ENCODE measurements at places on chromosomes 2 and 18.
A peak's percentile ranks its signal among the peaks of the same experiment; 100 is the strongest.

DNA sequence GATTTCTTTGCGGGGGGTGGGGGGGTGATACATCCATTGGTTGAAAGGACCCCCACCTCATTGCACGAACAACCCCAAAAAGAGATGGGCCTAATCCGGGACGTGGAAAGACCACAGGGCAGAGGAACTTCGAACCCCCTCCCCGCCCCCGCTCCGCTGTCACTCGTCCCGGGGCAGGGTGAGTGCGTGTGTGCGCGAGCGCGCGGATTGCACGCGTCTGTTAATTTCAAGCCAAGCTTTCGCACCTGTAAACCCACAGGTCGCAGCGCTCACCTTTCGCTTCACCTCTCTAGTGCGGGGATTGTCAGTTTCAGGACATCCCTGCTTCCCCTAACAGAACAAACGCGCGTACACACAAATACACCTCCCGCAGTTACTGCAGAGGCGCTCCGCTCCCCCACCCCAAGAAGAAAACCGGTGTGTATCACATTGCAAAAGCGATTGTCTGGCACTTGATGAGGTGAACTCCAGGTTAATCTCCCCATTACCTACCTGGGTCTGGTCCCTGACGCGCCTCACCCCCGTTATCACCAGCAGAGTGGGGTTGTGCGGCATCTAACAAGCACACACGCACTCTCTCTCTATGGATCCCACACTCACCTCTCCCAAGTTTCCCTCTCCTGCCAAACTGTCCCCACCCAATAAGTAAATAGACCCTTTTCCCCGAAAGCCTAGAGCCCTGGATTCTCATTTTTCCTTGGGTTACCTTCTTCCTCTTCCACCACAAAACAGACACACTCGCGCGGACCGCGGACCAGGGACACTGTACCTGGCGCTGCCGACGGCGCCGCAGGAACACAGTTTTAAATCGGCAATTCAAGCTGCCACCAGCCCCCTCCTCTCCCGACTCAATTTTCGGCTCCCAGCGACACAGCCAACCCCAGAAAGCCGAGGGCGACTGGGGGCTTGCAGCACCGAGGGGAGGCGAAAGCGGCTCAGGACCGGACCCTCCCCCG lies 1.0 kb downstream of the CYP26B1 start:
- no peak for DNase-seq

- DNase-seq = no peak
Measured at GRCh38 chr2:241798081-241798630, 10.8 kb upstream of the NEU4 start.

GRCh38 chr2:214410918-214411554 lies at the start of gene VWC2L:
Gene VWC2L (plus strand): TSS chr2:214411054. CDS start chr2:214414194, 3,140 bp downstream.
- DNase-seq = no peak

DNA sequence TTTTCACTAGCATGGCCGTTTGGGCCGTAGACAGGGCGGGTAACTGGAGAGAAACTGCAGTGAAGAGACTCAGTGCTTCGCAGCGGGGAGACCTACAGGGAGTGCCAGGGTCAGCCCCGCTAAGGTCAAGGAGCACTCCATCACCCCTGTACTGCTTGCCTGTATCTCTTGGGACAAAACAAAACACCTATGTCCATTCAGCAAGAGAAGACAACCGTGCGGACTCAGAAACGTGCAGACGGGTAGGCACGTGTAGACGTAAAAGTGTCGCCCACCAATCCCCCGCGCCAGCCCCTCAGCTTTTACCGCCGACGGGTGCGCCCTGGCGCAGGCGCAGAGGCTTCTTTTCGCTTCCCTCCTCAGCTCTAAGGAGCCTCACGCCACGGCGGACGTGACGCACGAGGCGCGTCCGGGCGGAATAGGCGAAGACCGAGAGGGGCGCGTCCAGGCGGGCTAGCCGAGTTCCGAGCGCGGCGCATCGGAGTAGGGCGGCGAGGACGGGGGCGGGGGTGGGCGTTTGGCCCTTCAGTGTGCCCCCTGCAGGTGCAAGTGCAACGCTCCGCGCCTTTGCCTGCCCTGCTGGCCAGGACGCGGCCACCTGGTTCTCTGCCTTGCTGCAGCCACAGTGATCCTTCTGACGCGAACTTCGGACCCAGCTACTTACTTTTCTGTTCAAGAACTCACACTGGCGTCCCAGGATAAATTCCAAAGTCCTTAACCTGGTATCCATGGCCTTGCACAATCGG lies 3.3 kb upstream of the SOS1 start:
- DNase-seq = peak; percentile 90

- DNase-seq = no peak
Measured at GRCh38 chr2:174996622-174997021, 8.6 kb downstream of the CHN1 start.

GRCh38 chr18:21270453-21270852 lies 28.4 kb downstream of the GREB1L start:
- no peak for DNase-seq

GRCh38 chr2:20494241-20494640 lies 47.4 kb downstream of the RHOB start:
- DNase-seq = no peak

DNA sequence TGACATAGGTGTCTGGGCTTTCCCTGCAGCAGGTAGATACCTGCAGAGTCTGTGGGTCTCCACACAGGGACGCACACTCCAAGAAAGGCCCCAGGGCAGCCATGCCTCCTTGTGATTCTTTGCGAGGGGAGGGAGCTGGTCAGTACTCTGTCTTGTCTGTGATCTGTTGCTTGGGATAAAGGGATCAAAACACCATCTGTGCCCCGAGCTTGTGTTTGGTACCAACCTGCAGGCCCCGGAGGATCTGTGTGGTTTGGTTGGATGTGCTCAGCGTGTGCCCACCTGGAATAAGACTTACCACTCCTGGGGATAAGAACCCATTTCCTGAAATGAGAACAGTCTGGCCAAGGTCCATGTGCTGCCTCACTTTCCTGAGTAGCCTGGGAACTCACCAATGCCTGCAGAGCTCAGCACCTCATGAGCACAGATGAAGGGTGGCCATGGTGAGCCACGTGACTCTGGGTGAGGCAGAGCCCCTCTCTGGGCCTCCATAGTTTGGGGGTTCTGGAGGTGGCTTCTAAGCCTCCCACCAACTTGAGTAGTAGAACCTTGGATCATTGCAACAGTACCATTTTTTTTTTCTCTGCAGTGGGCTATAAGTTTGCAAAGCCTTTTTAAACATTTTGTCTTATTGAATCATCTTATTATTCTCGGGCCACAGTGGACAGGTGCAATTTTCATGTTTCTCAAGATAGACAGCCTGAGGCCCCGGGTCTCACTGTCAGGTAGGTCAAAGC lies 134.8 kb downstream of the DDX1 start:
- DNase-seq = no peak

DNA sequence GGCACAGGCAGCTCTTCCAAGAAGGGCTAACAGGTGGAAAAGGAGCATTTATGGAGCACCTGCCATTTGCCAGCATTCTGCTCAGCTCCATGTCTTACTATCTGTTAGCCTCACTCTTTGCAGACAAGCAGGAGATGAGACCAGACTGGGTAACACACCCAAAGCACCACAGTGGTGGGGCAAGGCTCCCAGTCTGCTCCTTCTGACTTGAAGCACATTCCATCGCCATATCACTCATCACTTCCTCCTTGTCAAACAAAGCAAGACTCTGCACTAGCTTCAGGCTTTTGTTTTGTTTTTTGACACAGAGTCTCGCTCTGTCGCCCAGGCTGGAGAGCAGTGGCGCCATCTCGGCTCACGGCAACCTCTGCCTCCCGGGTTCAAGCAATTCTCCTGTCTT lies 182.8 kb downstream of the MGAT5 start:
- no peak for DNase-seq

DNA sequence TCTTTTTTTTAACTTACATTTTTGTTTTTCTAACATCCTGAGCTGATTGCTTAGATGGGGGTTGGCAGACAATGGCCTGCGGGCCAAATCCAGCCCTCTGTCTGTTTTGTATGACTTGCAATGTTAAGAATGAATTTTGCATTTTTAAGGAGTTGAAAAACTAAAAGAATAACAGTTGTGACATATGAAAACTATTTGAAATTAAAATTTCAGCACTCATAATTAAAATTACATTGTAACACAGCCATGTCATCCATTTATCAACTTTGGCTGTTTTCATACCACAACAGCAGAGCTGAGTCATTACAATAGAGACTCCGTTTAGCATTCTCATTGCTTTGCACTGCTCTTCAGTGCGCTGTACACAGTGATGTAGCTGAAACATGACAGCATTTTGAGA lies 94.1 kb upstream of the MC4R start:
- DNase-seq = no peak

DNA sequence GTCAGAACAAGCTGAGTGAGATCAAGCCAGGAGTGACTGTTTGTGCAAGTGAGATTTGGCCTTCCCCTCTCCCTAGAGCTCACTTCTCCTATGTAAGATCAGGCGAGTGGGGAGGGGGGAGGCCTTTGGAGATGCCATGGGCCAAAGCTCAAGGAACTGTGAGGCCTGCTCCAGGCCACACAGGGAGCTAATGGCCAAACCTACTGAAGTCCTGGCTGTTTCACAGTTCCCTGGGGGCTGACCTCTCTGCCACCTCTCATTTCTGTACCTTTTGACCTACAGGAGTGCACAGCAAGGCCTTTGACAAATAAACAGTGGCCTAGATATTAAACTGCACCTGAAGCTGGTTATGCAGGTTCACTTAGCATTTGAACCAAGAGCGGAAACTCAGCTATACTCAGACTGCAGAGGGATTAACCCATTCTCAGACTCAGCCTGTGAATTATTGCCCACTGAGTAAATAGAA lies 235.0 kb upstream of the NT5C1B start:
- DNase-seq = no peak

DNA sequence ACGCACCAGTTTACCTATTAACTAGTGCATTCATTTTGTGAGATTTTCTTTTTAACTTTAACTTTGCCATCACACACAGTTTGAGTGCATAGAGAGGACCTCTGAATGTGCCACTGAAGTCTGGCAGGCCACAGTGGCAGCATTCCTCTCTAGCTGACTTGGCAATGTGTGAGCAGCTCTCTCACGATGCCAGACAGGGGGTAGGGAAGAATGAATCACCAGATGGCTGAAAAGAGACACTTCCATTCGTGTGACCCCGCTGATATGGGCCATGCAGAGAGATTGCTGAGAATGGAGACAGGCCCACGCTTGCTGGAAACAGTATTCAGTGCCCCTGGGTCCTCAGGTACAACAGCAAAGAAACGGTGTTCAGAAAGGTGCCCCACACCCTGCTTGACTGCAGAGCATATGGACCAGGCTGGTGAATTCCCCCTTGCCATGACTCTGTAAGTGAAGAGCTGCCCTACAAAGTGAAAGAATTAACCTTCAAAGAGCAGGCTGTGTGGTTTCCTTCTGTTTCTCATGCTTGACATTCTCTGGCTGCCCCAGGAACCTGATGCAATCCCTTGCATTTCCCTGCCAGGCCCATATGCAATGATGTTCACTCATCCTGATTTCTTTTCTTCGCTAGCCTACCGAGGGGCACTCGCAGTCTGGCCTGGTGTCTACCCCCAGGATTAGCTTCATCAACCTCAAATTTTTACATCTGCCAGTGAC lies 236.1 kb downstream of the CDH20 start:
- no peak for DNase-seq

DNA sequence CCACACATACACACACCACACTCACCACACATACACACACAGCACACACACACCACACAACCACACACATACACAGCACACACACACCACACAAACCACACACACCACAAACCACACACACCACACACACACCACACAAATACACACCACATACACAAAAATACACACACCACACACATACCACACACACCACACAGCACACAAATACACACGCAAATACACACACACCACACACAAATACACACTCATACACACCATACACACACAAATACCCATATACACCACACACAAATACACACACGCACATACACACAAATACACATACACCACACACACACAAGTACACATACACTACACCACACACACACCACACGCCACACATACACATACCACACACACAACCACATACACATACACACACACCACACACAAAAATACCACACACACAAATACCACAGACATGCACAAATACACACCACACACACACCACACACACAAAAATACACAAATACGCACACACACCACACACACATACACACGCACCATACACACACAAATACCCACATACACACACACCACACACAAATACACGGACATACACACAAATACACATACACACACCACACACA lies 134.6 kb upstream of the TWIST2 start:
- DNase-seq = no peak

GRCh38 chr2:65813631-65814173 lies 381.3 kb upstream of the SPRED2 start:
- DNase-seq = no peak

- DNase-seq = no peak
Measured at GRCh38 chr18:34870555-34871310, 160.6 kb downstream of the DTNA start.

DNA sequence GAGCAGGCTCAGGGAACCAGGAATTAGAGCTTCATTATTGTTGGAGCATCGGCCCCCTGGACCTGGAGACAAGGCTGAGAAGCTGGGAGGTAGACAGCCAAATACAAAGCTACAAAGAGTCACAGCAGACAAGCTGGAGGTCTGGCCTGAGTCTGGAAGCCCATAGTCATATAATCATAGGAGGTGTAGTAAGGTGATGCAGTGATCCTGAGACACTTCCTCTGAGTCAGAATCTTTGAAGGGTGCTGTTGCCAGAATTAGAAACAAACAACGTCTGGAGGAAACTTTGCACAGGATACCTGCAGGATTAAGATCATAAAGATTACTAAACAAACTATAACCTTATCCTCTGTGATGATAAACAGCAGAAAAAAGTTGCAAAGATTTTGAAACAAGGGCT lies 213.8 kb downstream of the DSC3 start:
- DNase-seq = no peak

DNA sequence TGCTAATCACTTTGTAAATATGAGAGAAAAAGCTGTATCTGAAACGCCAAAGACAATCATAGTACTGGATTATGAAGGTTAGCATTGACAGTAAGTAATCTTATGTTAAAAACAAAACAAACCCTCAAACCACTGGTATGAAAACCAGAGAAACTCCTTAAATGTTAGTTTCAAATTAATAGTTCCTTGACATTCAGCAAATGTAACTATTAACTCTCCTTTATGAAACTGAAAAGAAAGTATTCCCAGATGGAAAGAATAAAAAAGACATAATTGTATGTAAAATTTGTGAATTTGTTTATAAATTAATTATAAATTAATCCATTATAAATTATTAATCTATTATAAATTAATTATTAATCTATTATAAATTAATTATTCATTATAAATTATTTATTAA lies 12.3 kb downstream of the FASTKD1 start:
- no peak for DNase-seq

GRCh38 chr2:106205488-106205887 lies 11.4 kb upstream of the UXS1 start:
- DNase-seq = no peak

DNA sequence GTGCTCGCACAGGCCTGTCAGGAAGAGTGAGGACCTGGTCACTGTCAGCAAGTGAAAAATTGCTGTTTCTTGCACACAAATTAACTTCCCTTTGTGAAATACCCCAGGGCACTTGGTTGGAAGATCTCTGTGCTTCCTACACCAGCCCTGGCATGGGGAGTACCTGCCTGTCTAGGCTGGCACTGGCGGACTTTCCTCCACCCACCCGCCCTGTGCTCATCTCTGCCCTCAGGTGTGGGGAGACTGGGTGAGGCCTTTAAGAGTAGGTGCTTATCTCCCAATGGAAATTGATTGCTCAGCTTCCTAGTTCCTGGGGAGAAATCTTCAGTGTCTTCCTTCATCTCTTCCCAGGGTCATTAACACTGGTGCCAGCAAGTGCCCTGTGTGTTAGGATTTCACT lies 42.1 kb downstream of the IMPA2 start:
- no peak for DNase-seq

GRCh38 chr18:10270151-10270571 lies 184.3 kb upstream of the APCDD1 start:
- no peak for DNase-seq

Measured in activated CD8-positive, alpha-beta memory T cell treated with anti-CD3 and anti-CD28 coated beads for 4 hours (primary cell).